Hindlimb muscle (tissue), 1 donor: ENCODE measurements at places on chromosomes 12 and 14. TPM values are rescaled to one million over a fixed set of nuclear protein-coding genes. Genes with fewer than 3 reads are reported as not detected.
A peak's percentile ranks its signal among the peaks of the same experiment; 100 is the strongest.

- no peak for DNase-seq
Measured at GRCh38 chr14:66206554-66206953, 279.6 kb upstream of the CCDC196 start.

- no peak for DNase-seq
Measured at GRCh38 chr14:105283028-105283427, 17.8 kb downstream of the BRF1 start.

- DNase-seq = no peak
Measured at GRCh38 chr12:26643532-26644315, 189.3 kb downstream of the ITPR2 start.

DNA sequence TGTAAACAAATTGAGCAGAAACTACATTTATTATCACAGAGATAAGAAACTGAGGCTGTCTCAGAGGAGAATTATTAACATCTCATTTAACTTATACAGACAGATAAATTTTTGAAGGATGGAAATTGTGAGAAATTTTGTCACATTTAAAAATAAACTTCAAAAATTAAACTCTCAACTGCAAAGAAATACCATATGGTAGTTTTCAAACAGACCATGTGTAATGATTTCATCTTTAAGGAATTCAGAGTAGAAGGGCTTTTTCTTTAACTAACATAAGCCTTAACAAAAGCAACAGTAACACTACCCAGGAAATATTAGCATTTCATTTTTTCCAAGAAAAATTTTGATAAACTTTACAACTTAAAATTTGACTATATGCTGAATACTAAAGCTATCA is 26.6 kb downstream of the NUP37 start:
- no peak for DNase-seq

- DNase-seq = peak; percentile 99
Measured at GRCh38 chr12:133080026-133080367, 726 bp upstream of the ZNF140 start.

DNA sequence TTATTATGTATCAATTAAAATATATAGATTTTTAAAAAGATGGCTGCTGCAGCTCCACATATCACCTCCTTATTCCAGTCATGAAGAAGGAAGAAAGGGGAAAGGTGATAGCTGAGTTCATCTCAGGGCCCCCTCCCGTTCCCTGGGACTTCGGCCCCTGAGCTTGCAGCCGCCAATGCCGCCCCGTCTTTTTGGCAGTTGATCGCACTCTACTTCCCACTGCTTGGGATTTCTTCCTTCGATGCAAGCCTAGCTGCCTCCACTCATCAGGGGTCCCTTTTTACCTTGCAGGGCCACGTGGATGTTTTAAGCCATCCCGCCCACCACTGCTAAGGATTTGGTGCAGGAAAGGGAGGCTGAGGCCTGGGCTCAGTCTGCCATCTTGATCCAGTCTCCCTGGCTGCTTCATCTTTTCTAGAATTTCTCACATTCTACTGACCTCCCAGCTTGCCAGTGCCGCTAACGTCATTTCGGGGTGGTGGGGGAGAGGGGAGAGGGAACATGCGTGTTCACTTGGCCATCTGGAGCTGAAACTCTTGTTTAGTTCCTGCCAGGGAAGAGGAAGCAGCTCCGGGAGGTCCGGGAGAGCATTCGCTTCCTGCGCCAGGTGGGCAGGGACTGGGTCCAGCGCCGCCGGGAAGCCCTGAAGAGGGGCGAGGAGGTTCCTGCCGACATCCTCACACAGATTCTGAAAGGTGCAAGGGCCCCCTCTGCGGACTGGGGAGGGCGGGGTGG is 31.3 kb downstream of the CYP46A1 start:
- DNase-seq = no peak

GRCh38 chr14:44782775-44783238 is 178.9 kb downstream of the KLHL28 start:
- no peak for DNase-seq

GRCh38 chr12:53120685-53121525 is 17.6 kb downstream of the SOAT2 start:
- no peak for DNase-seq

The RPGRIP1 gene
- 1.2 TPM for polyA plus RNA-seq

The SLC6A15 gene
- polyA plus RNA-seq = 2.9 TPM

The ANHX gene
- polyA plus RNA-seq = not detected
